ENCODE measurements at places on chromosomes 7 and 10.

- DNase-seq, result no peak
These were observed 29.0 kb downstream of the CPXM2 start for GRCh38 chr10:123862421-123863182.

GRCh38 chr10:77175631-77176222 lies 461.9 kb downstream of the KCNMA1 start:
- no peak for DNase-seq

GRCh38 chr7:7919449-7919945 lies 49.1 kb upstream of the GLCCI1 start:
- DNase-seq, result no peak

DNA sequence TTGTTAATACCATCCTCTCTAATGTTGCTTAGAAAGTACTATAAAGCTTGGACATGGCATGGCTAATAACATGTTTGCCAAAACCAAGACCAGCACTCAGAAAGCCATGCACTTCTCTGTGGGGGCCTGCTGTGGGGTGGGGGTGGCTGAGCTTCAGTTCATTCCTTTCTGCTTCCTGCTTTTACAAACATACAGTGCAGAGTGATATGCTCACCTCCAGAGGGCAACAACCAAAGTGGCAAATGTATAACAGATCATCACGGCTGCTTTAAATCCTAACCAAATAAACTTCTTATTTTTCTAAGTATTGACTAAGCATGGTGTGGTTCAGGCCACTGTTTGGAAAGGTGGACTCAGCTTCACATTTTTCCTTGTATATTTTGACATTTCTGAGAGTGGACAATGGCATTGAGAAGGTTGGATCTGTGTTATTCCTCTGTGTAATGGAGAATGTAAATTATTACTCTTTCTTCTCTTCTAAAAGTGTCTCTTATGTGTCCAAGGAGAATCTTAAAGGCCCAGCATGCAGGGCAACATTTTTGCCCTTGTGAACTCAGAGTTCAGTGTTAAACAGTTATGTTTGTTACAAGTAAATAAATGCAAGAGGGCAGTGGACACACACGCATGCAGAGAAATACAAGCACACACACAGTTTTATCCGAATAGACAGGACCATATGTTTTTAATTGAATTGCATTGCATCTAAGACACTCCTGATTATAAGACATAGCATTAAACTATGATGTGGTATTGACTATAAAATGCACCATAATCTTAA lies 186.1 kb downstream of the HERPUD2 start:
- DNase-seq, result no peak

- DNase-seq, result no peak
These were observed 178.7 kb downstream of the AHR start for GRCh38 chr7:17477182-17477581.

- peak; percentile 38 for DNase-seq
These were observed 72.6 kb downstream of the FOXL3 start for GRCh38 chr7:362402-363096.

DNA sequence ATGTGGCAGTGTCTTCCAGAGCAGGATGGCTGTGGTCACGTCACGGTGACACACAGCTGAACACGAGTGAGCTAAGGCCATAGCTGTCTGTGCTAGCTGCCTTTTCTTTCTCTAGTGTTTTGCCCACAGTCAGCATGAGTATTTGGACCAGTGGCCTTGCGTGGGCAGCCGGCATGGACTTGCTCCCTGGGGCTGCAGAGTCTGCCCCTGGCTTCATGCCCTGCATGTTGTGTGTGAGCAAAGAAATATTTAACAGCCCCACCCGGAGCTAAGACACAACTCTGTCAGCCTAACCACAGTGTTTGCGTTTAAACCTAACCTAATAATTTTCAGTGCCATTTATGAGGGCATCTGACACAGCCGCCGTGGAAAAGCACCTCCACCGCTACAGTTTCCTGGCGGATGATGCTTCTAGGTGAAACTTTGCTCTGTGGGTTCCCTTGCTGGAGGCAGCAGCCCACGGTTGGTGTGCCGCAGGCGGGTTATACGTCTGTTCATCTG lies 14.6 kb downstream of the CHST12 start:
- DNase-seq, result peak; percentile 25

- no peak for DNase-seq
These were observed 195.6 kb downstream of the SKAP2 start for GRCh38 chr7:26668821-26669220.

DNA sequence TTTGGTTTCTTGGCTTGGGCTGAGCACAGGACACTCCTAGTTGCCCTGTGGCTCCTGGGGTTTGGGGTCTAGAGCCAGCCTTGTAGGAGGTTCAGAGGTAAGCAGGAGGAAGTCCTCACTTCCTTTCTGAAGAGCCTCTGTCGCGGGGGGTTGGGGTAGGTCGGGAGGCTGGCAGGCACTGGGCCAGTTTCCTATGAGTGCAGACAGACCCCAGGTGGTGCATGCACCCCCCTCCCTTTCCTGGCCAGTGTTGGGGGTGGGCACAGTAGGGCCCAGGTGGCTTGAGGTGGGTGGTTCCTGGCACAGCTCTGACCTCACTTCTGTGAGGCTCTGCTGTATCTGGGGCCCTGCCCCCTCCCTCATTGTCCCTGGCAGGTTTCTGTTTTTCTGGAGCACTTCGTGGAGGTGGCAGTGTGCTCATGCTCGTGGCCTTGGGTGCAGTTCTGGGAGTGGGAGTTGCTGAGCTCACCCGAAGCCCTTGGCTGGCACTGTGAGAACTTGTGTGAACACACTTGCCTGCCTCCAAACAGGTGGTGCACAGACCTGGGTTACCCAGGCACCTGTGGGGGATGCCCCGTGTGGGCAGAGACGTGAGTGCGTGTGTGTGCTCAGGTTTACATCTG lies 1.8 kb downstream of the PALD1 start:
- no peak for DNase-seq

DNA sequence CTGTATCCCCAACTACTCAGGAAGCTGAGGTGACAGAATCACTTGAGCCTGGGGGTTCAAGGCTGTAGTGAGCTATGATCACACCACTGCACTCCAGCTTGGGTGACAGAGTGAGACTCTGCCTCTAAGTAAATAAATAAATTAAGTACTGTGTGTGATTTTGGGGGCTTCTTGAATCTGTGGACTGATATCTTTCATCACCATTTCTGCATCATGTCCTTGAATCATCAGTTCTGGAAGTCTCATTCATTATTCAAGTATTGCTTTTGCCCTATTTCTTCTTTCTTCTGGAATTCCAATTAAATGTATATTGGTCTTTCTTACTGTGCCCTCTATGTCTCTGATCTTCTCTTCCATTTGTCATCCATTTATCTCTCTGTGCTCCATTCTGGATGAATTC lies 46.7 kb upstream of the OPN4 start:
- no peak for DNase-seq

GRCh38 chr10:7409045-7409731 lies 1.6 kb downstream of the SFMBT2 start:
- no peak for DNase-seq

- no peak for DNase-seq
These were observed 117.4 kb downstream of the SFMBT2 start for GRCh38 chr10:7293378-7293920.

DNA sequence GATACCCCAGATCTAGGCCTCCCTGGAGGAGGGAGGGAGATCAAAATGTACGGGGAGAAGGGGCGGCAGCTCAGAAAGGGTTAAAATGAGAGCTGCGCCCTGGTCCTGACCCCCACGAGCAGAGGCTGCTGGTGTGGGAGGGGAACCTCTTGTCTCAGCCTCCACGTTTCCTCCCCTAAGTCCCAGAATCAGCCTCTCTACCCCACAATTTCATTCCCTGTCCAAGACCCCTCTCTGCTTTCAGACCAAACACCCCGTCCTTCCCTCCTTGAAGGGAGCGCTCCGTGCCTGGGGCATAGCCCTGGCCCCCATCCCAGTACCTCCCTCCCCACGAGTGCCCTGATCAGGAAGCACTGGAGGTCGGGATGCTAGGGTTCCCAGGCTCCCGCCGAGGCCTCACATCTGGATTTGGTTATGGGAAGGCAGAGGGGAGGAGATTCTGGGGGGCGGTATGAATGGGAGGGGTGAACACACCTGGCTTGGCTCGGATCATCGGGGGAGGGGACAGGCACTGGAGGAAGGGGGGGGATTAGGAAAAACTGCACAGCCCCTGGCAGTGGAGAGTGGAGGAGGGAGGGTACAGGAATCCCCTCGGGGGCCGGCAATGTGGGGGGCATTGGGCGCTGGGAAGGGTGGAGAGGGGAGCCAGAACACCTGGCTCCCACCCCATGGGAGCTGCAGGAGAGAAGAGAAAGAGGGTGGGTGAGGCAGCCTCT lies 2.7 kb downstream of the EPHB4 start:
- DNase-seq, result no peak

DNA sequence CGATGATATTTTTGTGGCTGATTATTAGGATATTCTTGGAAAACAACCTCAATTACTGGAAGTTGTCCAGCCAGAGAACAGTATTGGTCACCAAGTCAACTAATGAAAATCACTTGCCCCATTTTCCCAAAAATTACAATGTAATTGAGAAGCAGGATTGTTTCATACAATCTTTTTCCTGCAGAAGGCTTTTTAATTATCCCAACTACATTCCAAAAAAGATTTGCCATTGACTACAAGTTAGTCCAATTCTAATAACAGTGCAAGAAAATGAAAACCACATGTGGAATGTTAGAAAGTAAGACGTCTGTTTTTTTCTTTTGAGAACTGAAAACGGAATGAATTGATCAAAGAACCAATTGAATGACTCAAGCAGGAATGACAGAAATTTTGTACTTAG lies 1195.8 kb downstream of the SORCS1 start:
- no peak for DNase-seq

DNA sequence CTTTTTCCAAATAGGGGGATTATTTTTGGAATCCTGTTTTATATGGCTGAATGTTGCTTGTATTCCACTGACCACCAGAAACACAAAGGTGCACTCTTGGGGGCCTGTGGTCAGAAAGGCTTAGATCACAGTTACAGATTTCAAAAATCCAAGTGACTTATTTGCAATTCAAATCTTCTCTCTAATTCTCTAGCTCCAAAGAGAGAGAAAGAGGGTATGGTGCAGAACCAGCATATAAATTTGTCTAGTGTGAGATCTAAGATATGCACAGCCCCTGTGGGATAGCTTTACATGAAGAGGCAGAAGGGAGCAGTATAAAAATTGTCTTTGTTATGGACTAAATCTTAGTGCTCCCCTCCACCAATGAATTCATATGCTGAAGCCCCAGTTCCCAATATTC lies 1121.7 kb upstream of the CELF2 start:
- no peak for DNase-seq

DNA sequence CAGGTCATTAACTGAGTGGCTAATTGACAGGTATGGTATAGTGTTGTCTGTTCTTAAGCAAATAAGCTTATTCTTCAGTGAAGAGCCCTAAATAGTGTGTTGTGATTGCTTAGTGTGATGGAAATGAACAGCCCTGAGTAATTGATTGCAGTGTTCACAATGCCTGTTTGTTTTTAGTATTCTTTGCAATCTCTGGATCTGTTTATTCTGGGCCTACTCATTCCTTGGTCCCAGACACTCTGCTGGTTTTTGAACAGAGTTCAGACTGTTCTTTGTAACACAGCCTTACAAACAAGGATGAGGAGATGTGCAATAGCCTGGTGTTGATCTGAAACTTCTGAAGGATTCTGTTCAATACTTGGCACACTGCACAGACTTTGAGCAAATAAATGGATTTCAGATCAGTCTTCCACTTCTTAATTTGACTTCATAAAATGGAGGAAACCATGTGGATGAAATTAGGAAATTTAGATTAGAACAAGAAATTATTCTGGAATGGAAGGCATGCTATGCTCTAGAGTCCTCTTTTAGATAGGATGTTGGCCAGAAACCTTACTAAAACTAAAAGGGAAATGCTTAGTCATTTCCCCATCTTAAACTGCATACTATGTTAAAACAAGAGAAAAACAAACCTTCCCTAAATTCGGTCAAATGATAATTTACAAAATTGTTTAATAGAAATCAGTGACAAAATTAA lies 444.2 kb upstream of the SEMA3D start:
- DNase-seq, result no peak

DNA sequence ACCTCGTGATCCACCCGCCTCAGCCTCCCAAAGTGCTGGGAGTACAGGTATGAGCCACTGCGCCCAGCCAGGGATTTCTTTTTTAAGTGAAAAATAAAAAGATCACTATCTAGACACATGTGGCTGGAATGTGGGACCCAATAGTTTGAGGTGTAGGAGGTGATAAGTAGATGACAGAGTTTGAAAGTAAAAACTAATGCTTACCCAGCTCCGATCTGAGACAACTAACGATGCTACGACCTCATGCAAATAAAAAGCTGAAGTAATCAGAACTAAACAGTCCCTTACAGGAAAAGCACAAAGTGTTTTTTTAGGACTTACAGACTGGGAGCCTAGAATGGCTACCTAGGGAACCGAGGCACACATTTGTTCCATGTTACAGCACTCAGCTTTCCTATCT lies 23.0 kb downstream of the PCGF6 start:
- DNase-seq, result no peak

DNA sequence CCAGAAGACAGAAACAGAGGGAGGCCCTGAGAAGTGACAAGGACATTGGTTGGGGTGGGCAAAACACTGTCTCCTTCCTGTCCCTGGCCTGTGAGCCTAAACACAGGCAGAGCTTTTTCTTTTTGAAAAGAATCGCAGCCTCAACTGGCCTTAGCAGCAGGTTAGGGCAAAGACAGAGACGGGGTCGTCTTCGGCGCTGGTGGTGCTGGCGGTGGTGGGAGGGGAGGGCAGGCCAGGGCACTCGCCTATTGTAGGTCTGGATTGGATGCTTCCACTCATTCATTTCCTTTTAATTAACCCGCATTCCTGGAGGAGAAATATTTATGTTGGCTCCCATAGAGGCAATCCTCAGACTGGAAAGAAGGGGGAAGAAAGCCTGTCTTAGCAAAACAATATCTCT lies 22.6 kb downstream of the WNT8B start:
- no peak for DNase-seq

DNA sequence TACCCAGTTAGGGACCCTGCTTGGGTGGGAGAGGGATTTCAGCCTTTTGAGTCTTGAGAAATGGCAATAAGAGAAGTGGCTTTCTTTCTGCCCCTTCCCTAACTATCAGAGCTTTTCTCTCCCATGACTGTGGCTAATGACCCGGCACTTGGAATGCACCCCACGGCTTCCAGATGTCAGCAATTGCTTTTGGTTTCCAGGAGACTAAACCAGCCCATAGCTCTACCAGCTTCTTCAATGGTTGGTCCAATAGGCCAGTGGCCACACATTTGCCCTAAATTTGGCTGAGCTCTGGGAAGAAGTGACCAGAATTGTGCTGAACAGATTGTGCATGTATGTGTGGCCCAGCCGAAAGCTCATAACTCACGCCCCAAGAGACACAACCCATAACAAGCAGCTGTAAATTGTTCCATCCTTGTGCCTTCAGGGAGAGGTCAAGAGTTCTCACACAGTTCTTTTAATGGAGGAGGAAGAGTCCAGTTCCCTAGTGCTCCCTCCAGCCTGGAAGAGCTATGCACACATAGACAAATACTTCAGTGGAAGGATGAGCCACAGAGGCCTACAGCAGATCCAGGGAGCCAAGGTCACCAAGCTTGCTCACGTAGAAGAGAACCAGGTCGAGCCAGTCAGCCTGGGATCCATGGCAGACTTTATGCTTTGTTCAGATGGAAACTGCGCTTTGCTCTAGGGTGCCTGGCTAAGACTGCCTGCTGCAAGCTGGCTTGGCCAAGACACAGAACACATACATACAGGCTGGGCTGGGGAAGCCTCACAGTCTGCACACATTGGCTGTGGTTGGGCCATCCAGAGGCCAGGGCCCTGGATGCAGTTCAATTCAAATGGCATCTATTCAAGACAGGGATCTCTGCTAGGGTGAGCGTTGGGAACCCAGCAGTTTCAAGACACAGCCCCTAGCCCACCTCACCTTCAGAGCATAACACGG lies 131.8 kb upstream of the HABP2 start:
- DNase-seq, result no peak

Data from stimulated activated CD8-positive, alpha-beta memory T cell treated with anti-CD3 and anti-CD28 coated beads, Interleukin-4, amount 100 ng/mL, for 1 hour (primary cell).